ENCODE measurements at places on chromosomes 11 and 22. TPM values are rescaled to one million over a fixed set of nuclear protein-coding genes. Genes with fewer than 3 reads are reported as not detected.

The SAA4 gene
- not detected for total RNA-seq

The NPAS4 gene
- total RNA-seq, result not detected

The MS4A6A gene
- total RNA-seq, result 1.7 TPM

The UCP2 gene
- 141 TPM for total RNA-seq

The SIK3 gene
- total RNA-seq, result 16.7 TPM

The RTCB gene
- 81.2 TPM for total RNA-seq

The CACNA1I gene
- total RNA-seq, result 0.78 TPM

The SCN3B gene
- 0.04 TPM for total RNA-seq

The NLRP6 gene
- 0.18 TPM for total RNA-seq

The ANKK1 gene
- not detected for total RNA-seq

The PRG2 gene
- total RNA-seq, result 16.4 TPM

The PKNOX2 gene
- not detected for total RNA-seq

The SMTNL1 gene
- total RNA-seq, result not detected

The SYNGR1 gene
- 12.5 TPM for total RNA-seq

The OR9Q1 gene
- not detected for total RNA-seq

The BSX gene
- not detected for total RNA-seq

The NXPE4 gene
- not detected for total RNA-seq

The MUC15 gene
- total RNA-seq, result 0.49 TPM

The DDX6 gene
- 102 TPM for total RNA-seq

The CALCB gene
- total RNA-seq, result not detected

The FOLH1 gene
- total RNA-seq, result not detected

The MYO7A gene
- 0.07 TPM for total RNA-seq

The IL10RA gene
- 4.6 TPM for total RNA-seq

The ABCC8 gene
- total RNA-seq, result 0.27 TPM

The C11orf97 gene
- total RNA-seq, result not detected

The MOB2 gene
- total RNA-seq, result 24.9 TPM

The KRTAP5-10 gene
- total RNA-seq, result not detected

The CALCA gene
- total RNA-seq, result not detected

The OR52E4 gene
- total RNA-seq, result not detected

The SERPING1 gene
- total RNA-seq, result 1.00 TPM

The SLC25A45 gene
- 0.92 TPM for total RNA-seq

The FAM118B gene
- total RNA-seq, result 19.0 TPM

The NAALADL1 gene
- total RNA-seq, result 0.38 TPM

The CPT1B gene
- 3.8 TPM for total RNA-seq

The WBP2NL gene
- total RNA-seq, result not detected

The ZNRF3 gene
- 5.9 TPM for total RNA-seq

The GGTLC3 gene
- total RNA-seq, result not detected

The C1QTNF5 gene
- total RNA-seq, result 0.47 TPM

The MMP8 gene
- not detected for total RNA-seq

The PGGHG gene
- 55.9 TPM for total RNA-seq

The PHF21B gene
- 0.22 TPM for total RNA-seq

Measured in K562 (cell line).